Fibroblast of villous mesenchyme (primary cell): ENCODE measurements at places on chromosomes 13 and 19.

GRCh38 chr13:28467034-28467433 is 27.9 kb downstream of the FLT1 start:
- no peak for DNase-seq

DNA sequence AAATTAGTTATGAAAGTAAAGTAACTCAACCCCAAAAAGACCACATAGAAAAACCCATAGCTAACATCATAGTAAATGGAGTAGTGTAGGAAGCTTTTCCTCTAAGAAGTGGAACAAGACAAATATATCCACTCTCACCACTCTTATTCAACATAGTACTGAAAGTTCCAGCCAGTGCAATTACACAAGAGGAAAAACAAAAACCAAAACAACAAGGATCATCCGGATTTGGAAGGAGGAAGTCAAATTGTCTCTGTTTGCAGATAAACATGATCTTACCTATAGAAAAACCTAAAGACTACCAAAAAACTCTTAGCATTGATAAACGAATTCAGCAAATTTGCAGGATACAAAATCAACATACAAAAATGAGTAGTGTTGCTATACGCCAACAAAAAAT is 8.5 kb upstream of the SIGLEC8 start:
- DNase-seq, result no peak

GRCh38 chr13:23443878-23444277 is 10.4 kb upstream of the SACS start:
- DNase-seq, result no peak

DNA sequence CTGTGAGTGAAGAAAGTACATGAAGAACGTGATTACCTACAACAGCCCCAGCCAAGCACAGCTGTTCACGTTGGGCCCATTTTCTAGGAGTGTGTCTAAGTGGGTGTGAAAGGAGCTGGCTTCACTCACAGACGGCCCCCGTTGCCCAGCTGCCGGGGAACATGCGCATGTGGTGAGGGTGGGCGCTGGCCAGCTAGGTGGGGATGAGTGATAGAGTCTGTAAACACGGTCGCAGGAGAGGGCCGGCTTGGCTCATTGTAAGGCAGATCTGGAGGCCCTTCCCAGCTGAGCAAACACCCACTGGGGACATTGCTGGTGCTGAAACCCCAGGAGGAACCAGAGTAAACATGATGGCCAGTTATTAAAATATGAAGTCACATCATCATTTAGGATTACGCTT is 160.5 kb downstream of the TEX29 start:
- DNase-seq, result no peak

DNA sequence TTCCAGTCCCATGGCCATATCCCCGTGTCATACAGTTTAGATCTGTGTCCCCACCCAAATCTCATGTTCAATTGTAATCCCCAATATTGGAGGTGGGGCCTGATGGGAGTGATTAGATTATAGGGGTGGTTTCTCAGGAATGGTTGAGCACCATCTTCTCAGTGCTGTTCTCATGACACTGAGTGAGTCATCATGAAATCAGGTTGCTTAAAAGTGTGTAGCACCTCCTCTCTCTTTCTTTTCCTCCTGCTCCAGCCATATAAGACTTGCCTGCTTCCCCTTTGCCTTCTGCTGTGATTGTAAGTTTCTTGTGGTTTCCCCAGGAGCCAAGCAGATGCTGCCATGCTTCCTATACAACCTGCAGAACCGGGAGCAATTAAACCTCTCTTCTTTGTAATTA is 197.8 kb downstream of the NALCN start:
- DNase-seq, result no peak

- DNase-seq, result no peak
These were observed 38.0 kb downstream of the ADGRE1 start for GRCh38 chr19:6925386-6925785.

DNA sequence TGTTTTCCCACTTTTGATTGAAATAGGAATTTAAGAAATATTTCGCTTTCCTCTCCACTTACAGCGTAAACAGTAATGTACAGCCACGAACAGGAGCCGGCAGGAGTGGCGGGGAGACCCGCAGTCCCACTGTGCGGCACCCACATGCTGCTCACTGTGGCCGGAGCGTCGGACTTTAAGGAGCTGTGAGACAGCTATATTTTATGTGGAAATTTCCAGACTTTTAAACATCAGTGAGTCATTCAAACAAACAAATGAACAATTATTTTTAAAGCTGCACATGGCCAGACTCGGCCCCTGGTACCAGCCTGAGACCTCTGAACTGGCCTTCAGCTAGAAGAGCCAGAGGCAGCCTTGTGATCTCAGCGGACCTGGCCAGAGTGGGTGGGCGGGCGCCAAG is 52.5 kb downstream of the CRYL1 start:
- peak; percentile 26 for DNase-seq

- peak; percentile 2 for DNase-seq
These were observed 36.4 kb downstream of the FBN3 start for GRCh38 chr19:8113017-8113416.

DNA sequence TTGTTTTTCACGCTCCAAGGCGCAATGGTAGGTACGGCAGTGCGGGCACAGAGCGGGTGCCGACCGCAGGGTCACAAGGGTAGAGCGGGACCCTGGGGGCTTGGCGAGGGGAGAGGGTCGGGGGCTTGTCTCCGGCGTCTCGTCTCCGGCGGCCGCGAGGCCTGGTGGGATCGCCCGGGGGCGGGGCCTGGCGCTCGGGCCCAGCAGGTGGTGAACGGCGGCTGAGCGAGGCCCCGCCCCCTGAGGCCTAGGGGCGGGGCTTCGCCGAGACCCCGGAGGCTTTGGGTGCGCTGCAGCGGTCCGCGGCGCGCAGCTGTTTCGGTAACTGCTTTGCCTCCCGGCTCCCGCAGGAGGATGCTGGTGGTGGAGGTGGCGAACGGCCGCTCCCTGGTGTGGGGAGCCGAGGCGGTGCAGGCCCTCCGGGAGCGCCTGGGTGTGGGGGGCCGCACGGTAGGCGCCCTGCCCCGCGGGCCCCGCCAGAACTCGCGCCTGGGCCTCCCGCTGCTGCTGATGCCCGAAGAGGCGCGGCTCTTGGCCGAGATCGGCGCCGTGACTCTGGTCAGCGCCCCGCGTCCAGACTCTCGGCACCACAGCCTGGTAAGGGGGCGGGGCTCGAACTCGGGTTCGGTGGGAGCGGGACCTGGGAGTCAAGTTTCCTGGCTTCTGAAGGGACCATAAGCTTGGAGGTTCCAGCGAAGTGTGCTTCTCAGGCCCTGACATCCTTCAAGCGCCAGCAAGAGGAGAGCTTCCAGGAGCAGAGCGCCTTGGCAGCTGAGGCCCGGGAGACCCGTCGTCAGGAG is at the start of gene TSEN34:
Gene TSEN34, plus strand, starts transcription at position 298 of the 800 bp plus-strand sequence. Its CDS starts 57 bp downstream, at position 355.
- peak; percentile 88 for DNase-seq

DNA sequence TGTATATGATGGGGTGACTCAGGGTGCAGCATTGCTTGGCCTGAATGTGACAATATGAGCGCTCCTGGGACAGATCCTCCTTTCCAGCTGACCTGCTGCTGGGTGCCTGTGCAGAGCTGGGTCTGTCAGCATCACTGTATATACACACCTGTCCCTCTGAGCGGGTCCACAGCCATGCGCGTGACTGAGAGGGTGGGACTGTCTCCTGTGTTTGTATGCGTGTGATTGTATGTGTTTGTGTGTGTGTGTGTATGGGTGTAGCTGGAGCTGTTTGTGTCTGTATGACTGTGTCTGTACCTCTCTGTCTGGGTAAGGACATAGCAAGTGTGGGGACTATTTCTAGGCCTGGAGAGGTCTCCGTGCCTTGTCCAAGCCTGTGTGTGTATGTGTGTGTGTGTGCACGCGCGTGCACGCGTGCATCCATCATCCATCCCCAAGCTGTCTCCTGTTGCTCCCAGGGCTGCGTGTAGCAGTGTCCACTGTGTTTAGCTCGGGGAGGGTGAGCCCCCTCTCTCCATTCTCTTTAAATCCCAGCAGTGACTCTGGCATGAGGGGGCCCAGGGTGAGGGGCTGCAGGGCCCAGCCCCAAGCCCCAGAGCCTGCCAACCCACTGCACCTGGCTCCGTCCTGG is 8.3 kb downstream of the IGLON5 start:
- DNase-seq, result no peak

DNA sequence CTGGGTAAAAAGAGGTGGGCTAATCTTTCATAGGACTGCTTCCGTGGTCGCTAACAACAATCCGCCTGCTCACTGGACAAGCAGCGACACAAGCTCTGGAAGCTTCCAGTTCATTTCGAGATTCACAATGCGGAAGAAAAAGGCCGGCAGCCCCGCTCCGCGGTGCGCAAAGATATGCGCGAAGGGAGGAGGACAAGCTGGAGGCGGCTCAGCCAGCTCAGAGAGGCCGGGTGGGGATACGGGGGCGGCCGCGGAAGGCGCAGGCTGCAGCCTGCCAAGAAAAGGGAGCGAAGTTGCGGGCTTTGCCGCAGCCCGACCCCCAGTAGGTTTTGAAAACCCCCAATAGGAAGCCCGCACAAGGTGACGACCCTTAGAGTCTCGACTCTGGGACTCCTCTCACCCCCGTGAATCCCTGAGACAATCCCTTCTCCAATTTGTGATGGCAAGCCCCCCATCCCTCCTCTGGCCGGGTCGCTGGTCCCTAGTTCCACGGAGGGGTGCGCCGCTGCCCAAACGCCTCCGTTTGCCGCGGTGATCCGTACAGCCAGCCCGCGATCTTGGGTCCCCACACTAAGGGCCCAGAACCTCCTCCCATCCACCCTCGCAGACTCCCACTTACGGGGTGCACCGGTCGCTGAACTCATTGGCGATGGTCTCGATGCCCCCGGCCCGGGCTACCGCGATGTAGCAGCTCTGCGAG is 697 bp downstream of the HSPH1 start:
- DNase-seq, result peak; percentile 83

- DNase-seq, result no peak
These were observed 9.3 kb downstream of the CHST8 start for GRCh38 chr19:33630880-33631608.

GRCh38 chr13:50001287-50001686 is 4.4 kb downstream of the TRIM13 start:
- DNase-seq, result no peak

DNA sequence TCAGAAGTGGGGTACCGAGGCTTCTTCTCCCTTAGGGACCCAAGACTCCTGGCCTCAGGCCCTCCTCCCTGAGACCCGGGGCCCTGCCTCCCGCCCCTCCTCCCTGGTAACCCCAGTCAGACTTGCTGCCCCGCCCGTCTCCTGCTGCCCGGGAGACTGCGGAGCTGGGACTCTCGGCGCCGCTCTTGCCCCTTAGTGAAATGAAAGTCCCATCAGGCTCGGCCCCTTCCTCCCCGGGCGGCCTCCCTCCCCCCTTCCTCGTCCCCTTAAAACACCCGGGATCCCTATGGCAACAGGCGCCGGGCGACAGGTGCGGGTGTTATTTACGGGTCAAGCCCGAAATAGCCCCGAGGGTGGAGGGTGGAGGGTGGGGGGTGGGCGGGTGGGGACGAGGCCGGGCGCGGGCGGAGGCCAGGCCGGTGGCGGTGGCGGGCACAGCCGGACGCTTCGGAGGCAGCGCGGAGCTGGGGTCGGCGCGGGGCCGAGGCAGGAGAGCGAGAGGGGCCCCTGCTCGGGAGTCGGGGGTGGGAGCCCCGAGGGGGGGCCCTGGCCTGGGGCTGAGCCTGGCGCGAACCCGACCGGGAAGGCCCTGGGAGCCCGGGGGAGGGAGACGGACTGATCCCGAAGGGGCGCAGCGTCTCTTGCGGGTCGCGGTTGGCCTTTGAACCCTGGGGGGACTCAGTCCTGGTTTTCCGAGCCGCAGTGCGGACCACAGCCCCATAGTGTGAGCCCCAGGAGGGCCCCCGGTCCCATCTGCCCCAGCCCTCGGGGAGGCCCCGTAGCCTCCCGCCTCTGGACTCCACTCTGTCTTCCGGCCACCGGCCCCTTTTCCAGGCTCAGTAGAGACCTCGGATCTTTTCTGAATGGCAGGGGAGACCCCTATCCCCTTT is at the start of gene CACNG6:
Gene CACNG6, plus strand, starts transcription at position 414 of the 890 bp plus-strand sequence. CDS start 1,241 bp downstream, outside the sequence.
- peak; percentile 74 for DNase-seq

DNA sequence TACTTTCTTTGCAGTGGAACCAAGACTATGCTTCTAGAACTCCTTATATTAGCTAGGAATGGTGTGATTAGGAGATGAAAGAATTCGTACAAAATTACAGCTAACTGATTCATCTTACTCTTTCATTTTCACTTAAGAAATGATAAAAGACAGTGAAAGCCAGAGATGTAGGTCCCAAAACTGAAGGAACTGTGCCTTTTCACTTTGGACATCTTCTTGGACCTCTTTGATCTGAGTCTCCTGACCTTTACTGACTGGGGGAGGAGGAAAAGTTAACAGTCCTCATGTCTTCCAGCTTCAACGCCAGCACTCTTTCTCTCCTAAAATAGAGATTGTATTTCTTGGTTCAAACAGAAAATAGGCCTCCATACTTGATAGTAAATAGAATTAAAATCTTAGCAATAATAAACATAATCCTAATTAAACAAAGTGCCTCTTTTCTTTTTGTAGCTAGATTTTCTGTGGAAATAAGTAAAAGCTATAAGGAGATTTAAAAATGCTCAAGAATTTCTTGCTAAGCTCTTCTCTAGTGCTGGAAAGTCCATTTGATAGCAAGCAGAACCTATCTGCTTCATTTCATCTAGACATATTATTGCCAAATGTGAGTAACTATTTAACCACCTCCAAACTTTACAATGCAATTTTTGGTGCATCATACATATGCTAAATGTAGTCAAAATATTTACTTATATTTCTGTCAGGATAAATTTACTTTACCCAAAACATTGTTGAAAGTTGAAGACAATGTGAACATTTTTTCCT is 109.4 kb upstream of the POSTN start:
- peak; percentile 12 for DNase-seq

DNA sequence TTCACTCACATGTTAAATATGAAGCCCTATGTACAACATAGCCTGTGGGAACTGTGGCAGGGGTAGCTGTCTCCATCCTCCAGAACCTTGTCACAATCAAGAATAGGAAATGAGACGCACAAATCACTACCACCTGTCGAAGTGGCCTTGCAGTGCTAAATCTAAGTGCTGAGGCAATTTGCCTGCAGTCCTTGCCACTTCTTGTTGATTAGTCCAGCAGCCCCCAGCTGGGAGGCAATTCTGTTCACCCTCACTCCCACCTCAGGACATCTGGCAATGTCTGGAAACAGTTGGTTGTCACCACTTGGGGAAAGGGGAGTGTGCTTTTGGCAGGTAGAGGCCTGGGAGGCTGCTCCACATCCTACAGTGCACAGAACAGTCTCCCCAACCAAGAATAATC is 10.7 kb downstream of the RFX2 start:
- no peak for DNase-seq

- DNase-seq, result no peak
These were observed 300.5 kb downstream of the PCDH17 start for GRCh38 chr13:57932061-57932460.

DNA sequence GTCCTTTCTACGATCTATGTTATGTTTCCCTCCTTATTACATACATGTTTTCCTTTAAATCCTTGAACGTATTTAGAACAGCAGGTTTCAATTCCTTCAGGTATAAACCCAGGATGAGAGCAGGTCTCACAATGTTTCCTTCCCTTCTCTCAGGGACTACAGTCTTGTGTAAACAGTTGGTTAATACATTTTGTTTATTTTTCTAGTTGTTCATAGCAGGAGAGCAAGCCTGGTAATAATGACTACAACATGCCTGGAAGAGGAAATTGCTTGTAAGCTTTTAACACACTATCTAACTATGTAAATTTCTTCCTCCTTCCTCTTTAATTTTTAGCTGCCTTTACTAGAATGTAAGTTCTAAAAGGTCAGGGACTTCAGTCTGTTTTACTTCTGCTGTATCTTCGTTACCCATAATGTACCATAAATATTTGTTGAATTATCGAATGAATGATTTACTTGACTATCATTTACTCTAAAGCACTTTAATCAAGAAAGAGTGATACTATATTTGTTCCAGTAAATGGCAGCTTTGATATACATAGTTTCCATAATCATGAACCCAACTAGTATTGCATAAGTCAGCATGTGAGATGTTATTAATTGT is 28.9 kb upstream of the TNFRSF19 start:
- DNase-seq, result no peak

GRCh38 chr13:26132756-26133155 is 80.9 kb upstream of the SHISA2 start:
- DNase-seq, result peak; percentile 22
